ENCODE measurements at places on chromosomes 16 and 17.
A peak's percentile ranks its signal among the peaks of the same experiment; 100 is the strongest.

- DNase-seq, result no peak
These were observed 17.1 kb upstream of the VPS4A start for GRCh38 chr16:69294051-69294450.

DNA sequence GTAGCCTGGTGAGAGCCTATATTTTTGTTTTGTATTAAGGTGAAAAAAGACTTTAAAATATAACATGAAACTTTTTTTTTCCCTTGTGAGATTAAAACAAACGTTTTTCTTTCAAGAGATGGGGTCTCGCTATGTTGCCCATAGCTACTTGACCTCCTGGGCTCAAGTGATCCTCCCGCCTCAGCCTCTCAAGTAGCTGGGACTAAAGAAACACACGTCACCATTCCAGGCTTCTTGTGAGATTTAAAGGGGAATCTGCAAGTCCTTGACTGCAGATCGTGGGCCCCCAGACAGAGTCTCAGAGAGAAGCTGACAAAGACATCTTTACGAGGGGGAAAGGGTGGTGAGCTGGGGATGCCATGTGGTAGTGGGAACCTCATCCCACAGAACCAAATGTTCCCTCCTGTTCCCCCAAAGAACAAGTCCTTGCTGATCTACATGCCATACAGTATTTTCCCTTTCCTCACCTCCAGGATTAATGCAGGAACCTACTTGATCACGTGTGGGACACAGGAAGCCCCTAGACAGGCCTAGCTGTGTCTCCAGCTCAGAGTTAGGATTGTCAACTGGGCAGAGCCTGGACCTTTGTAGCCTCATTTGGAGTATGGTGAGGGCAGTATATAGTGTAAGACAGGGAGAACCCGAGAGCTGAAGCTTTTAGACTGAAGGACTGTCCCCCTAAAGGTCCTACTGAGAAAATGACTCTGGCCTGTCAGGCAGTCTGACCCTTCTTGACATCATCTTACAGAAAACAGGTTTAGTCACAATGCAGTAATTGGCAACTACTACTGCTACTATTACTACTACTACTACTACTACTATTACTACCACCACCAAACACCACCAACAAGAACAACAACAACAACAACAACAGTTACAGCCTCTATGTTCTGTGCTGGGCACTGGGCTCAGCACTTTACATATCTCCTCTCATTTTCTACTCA, 4.1 kb downstream of the MAP3K14 start:
- peak; percentile 48 for DNase-seq

- peak; percentile 49 for DNase-seq
These were observed 29.0 kb upstream of the RNPS1 start for GRCh38 chr16:2296661-2297505.

- DNase-seq, result no peak
These were observed 205.9 kb downstream of the HS3ST3A1 start for GRCh38 chr17:13395862-13396261.

DNA sequence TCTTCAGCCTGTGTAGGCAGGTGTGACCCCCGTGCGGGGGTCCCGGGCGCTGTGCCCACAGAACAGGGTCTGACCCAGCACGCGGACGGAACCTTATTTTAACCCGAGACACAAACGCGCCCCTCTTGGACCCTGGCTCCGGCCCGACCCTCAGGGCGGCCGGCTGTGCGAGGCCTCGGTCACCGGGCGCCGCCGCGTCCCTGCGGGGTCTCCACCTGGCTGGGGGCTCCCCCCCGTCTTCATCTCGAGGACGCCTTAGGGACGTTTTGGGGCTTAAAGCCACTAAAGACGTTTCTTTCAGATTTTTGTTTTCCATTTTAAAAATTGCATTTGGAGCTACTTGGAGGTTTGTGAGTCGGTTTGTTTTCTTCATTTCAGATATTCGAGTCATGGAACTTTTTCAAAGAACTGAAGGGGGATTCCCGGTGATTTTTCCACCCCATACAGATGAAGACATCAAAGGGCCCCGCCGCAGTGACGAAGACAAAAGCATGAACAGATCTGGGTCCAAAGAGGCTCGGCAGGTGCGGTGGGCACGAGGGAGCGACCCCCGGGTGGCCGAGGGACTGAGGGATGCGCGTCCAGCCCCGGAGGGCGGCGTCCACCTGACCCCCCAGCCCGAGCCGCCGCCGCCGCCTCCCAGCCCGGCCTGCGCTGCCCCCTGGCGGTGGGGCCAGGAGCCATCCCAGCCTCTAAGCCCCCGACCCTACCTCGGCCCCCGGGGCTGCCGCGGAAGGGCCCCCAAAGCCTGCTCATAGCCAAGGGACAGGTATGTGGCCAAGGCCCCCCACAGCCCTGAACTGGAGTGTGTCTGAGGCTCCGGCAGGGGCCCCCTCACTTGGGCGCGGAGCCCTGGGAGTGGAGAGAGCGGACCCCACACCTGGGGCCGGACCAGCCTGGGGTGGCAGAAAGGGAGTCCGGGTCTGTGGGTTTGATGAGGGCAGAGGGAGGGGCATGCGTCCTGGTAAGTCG, 3.8 kb upstream of the CD7 start:
- peak; percentile 91 for DNase-seq

GRCh38 chr17:57447357-57447989, 191.2 kb downstream of the MSI2 start:
- DNase-seq, result no peak

DNA sequence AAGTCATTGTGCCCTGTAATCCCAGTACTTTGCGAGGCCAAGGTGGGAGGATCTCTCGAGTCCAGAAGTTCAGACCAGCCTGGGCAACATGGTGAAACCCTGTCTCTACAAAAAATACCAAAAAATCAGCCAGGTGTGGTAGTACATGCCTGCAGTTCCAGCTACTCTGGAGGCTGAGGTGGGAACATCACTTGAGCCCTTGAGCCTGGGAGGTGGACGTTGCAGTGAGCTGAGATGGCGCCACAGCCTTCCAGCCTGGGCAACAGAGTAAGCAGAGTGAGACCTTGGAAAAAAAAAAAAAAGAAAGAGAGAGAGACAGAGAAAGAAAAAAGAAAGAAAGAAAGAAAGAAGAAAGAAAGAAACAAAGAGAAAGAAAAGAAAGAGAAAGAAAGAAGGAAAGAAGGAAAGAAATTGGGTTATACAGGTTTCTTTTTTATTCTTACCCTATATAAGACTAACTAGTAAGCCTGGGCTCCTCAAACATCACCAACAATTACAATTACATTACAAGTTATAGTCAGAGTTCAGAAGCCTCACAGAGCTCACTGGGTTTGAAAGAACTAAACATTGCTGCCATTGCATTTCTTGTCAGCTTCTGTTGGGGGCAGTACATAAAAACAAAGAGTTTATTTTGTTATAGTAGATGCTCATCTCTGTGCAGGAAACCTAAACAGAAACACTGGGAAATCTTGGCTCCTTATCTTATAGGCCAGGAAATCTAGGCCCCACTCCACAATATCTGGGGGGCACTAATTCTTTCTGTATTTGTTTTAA, 6.7 kb upstream of the ABCA9 start:
- DNase-seq, result no peak

GRCh38 chr17:45279898-45280297, 18.0 kb upstream of the SPATA32 start:
- DNase-seq, result no peak

- no peak for DNase-seq
These were observed 14.2 kb downstream of the FAM117A start for GRCh38 chr17:49749730-49750129.

DNA sequence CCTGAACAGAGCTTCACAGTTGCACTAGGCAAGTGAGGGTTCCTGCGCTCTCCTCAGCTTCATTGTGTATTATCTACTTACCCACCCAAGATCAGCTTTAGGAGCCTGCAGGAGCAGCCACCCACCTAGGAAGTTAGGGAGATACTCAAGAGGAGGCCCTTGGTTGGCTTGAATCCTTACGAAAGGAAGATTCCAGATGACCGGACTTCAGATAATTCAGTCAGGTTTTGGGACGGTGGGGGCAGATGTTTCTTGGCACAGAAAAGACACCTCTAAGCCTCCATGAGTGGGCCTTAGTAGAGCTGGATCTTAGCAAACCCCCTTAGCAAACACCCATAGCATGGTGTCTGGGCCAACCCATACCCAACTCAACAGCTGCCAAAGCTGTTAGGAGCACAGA, 2.4 kb upstream of the CBFB start:
- no peak for DNase-seq

GRCh38 chr17:72407931-72408330, 287.1 kb downstream of the SOX9 start:
- no peak for DNase-seq

GRCh38 chr17:33964344-33964979, 290.6 kb upstream of the CCL2 start:
- peak; percentile 23 for DNase-seq

- peak; percentile 36 for DNase-seq
These were observed 1.2 kb upstream of the EFNB3 start for GRCh38 chr17:7703584-7704479.

GRCh38 chr17:27543464-27543856, 87.2 kb downstream of the KSR1 start:
- no peak for DNase-seq

DNA sequence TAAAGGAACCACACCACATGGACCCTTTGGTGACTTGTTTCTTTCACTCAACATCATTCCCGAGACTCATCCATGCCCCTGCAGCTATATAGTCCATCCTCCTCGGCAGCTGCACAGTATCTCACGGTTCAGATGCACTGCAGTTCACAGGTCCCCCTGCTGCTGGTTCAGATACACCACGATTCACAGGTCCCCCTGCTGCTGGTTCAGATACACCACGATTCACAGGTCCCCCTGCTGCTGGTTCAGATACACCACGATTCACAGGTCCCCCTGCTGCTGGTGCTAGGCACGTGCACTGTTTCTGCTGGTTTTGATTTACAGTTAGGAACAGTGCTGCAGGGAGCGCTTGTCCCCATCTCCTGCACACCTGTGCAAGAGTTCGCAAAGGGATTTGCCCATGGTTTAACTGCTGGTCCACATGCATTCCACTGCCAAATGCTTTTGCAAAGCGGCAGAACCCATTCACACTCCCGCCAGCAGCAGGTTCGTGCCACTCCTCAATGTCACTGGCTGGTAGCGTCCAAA, 3.8 kb downstream of the HSDL1 start:
- DNase-seq, result peak; percentile 47

GRCh38 chr17:68613739-68614298, 12.7 kb upstream of the FAM20A start:
- DNase-seq, result peak; percentile 51

DNA sequence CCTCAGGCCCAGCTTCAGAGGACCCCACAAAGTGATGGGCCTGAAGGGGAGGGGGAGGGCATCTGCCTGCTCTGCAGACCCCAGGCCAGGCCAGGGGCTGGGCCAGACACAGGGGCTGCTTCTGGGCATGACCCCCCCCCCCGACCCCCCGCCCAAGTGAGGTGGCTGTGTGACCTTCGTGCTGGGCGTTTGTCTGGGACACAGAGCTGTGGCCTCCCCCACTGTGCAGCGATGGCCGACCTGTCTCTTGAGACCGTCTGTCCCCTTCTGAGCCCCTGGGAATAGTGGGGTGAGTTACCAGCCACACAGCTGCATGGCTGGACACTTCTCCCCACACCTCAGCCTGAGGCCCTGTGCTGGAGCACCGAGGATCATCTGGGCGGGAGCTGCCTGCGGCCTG, 34.8 kb upstream of the GNG13 start:
- no peak for DNase-seq

GRCh38 chr17:80029258-80029974, 6.3 kb downstream of the TBC1D16 start:
- no peak for DNase-seq

- no peak for DNase-seq
These were observed 40.3 kb downstream of the CBFA2T3 start for GRCh38 chr16:88936556-88937205.

DNA sequence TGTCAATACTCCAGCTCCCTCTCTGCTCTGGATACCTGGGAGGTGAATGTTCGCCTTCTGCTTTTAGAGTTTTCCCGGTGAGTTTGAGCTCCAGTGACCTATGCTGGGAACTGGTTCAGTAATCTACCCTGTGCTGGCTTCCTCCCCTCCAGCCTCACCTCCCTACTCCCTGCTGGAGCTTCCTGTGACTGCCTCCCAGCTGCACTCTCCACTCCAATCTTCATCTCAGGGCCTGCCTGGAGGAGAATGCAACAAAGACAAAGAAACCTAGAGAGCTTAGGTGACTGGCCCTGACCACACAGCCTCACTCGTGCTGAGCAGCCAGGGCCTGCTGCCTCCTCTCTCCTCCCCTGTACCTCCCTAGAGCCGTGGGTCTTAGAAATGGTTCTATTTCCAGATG, 101.6 kb upstream of the FOXF1 start:
- no peak for DNase-seq

DNA sequence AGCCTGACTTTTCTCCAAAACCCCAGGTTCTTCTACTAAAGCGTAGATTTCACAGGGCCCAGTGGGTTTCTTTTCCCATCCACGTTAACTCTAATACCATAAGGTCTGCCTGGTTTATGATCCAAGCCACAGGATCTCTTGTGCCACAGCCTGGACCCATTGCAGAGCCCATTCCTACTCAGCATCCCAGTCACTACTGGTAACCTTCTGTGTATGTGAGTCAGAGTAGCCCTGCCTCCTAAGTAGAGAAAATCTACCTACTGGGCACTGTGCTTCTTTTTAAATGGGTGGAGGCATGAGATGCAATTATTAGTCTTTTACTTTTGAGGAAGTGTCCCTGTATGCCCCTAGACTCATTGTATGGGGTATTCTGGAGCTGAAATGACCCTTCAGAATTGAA, 13.5 kb downstream of the CCL11 start:
- DNase-seq, result no peak

- DNase-seq, result no peak
These were observed 16.2 kb downstream of the KRABD2 start for GRCh38 chr17:8360260-8360659.

DNA sequence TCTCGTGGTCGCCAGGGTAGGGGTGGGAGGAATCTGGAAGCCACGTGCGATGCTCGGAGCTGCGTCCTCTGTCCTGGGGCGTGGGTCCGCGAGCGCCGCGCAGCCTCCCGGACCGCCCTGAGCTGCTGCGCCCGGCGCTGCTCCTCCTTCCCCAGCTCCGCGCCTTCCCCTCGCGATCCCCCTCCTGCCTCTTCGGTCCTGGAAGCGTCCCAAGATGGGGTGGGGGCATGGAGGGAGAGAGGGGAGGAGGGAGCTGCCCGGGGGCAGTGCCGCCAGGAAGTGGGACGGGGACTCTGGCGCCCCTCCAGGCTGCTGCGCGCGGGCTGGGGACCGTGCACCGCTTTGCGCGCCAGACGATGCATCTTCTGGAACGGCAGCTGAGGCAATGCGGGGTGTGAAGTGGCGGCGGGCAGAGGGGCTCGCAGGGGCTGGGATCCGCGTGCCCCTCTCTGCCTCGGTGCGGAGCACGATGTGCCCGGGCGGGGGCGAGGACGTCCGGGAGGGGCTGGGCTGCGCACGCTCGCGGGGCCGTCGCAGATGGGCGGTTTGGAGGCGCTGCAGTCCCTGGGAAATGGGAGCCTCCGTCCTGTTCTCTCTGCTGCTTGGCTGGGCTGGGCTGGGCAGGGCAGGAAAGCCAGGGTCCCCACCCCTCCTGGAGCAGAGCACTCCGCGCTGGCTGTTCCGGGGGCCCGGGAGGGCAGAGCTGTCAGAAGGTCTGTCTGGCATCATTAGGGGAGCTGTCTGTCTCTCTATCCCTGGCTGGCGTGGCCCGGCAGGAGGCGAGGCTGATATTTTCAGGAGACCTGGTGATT, 388.0 kb downstream of the SEC14L1 start:
- peak; percentile 68 for DNase-seq

GRCh38 chr16:81625544-81626153, 153.4 kb upstream of the PLCG2 start:
- DNase-seq, result peak; percentile 58
